ENCODE measurements at places on chromosomes 3 and 15. TPM values are rescaled to one million over a fixed set of nuclear protein-coding genes. Genes with fewer than 3 reads are reported as not detected.

GOLGA8G gene
- total RNA-seq: not detected

BFSP2 gene
- not detected for total RNA-seq

CCR4 gene
- not detected for total RNA-seq

ZBTB47 gene
- 29.3 TPM for total RNA-seq

DYNC1LI1 gene
- total RNA-seq: 106 TPM

CFAP100 gene
- total RNA-seq: 6.5 TPM

PLSCR5 gene
- total RNA-seq: 3.0 TPM

LRRC34 gene
- 24.5 TPM for total RNA-seq

ADAMTS7 gene
- 6.0 TPM for total RNA-seq

CSNK1G1 gene
- 52.1 TPM for total RNA-seq

ISG20 gene
- total RNA-seq: under 0.01 TPM

GXYLT2 gene
- total RNA-seq: 6.0 TPM

CFAP44 gene
- total RNA-seq: 20.3 TPM

SLC12A1 gene
- total RNA-seq: 5.8 TPM

SCN5A gene
- 2.8 TPM for total RNA-seq
